ENCODE measurements at places on chromosomes 4 and X. TPM values are rescaled to one million over a fixed set of nuclear protein-coding genes. Genes with fewer than 3 reads are reported as not detected.

- peak; percentile 25 for DNase-seq
Observed at GRCh38 chr4:114400531-114400930, 198.1 kb upstream of the UGT8 start.

GRCh38 chr4:183229397-183229796 lies 90.7 kb downstream of the CLDN22 start:
- no peak for DNase-seq

DNA sequence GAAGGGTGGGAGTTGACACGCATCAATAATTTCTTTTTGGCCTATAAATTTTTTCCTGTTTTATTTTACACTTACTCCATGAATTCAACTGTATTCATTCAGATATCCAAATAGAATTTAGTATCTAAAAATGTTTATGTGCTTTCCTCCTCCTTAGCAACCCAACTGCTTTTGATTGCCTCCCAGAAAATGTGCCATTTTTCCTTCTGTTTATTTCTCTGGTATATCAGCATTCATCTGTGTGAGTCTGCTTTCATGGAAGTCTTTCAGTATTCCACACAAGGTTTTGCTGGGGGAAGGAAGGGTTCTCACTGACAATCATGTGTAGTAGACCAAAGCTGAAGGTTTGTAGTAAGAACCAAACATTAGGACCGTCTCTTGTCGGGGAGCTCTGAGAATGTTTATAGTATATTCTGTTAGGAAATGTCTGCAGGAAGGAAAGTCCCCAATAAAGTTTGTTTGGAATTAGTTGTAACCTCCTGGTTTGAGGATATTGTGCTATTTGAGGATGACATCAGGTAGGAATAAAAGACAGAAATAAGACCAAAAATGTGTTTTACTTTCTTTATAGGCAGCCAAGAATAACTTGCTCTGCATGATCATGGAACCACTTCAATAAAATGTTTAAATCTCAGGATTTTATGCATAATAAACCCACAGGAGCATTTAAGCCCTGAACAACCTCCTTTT lies 673.6 kb upstream of the INTU start:
- no peak for DNase-seq

DNA sequence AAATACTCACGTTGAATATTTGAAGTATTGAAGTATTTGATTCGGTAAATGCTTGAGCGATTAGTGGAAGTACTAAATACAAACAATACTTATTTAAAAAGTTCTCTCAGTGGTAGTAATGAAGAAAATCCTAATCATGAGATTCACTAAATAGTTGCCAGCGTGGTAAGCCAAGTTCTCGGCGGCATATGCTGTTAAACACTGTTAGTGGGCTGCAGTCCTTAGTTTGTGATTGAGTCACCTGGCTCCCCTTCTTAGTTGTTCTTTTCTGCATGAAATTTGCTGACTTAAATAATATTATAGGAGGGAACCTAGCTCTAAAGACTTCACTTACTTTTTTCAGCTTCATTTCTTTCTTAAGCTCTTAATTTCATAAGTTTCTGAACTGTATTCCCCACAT lies 51.4 kb downstream of the STIM2 start:
- DNase-seq: no peak

- DNase-seq: no peak
Observed at GRCh38 chrX:39491548-39492297, 606.0 kb downstream of the BCOR start.

GRCh38 chr4:145760176-145760575 lies 80.2 kb downstream of the C4orf51 start:
- DNase-seq: no peak

DNA sequence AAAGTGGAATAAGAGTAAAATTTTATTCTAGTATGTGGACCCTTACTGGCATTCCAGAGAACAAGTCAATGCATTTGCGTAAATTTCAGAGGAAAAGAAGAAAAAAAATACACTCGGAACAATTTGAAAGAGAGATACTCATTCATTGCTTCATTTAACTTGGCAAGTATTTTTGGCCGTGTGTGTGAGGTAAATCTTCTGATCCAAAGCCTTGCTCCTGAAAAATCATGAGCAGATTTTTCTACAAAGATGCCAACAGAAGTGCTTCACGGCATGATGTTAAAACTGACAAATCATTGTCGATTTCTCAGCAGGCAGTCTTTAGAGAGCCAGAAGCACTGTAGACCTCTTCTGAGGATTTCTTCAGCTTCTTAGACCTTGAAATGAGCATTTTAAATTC lies 194.0 kb downstream of the COX18 start:
- no peak for DNase-seq

GRCh38 chr4:37909332-37910090 lies 18.6 kb downstream of the TBC1D1 start:
- no peak for DNase-seq

GRCh38 chr4:37763831-37764230 lies 62.7 kb upstream of the PGM2 start:
- DNase-seq: no peak

DNA sequence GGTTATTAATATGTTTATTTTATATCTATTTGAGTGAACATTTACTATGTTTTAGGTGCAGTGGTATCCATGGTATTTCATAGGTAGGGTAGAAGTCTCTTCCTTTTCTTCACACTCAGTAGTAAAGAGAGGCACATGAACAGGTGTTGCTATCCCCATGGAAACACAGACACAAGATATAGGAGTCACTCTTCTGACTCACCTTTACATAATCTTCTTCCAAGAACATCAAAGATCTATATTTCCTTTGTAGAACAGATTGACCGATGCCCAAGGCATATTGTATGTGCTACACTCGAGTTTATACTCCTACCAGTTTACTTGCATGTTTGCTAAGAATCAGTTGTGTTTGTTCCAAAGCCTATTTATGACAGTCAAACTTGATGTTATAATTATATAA lies 1997.4 kb downstream of the C4orf33 start:
- no peak for DNase-seq

GRCh38 chrX:69457756-69458155 lies 46.4 kb upstream of the NALF2 start:
- no peak for DNase-seq

DNA sequence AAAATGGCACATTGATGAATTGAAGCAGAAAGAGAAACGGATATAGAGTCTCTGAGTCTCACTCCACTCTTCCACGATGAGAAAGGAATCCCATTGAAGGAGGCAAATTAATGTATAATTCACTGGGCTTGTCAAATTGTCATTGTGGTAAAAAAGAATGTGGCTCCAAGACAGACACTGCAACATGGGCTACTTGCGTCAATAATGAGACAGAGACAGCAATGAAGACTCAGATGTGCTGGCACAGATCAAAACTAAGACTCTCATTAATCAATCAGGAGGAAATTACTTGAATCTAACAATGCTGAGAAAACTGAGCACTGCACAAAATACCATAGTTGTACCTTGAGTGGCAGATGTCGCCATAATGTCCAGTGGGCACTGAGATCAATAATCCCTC lies 1485.5 kb downstream of the TECRL start:
- no peak for DNase-seq

GRCh38 chr4:73257651-73258435 lies 755 bp downstream of the ANKRD17 start:
- no peak for DNase-seq

- no peak for DNase-seq
Observed at GRCh38 chr4:36273276-36273675, 8.1 kb upstream of the DTHD1 start.

- DNase-seq: no peak
Observed at GRCh38 chrX:39438603-39439602, 637.6 kb downstream of the MID1IP1 start.

GRCh38 chrX:54825716-54826438 lies 18.3 kb downstream of the MAGED2 start:
- DNase-seq: peak; percentile 9

DNA sequence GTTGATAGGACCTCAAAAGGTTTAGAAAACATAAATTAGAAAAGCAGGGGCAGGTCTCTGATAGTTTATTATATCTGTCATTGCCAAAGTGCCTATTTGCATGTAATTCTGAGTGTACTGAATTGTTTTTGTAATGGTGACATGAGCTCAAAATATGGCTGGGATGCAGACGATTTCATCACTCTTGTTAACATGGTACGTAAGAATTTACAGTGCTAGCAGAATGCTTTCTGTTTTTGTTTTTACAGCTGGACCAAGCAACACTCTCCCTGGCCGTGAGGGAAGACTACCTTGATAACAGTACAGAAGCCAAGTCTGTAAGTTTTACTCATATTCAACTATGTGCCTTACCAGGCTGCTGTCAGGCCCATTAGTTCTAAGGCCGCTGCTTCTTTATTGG lies 58.1 kb downstream of the PHEX start:
- no peak for DNase-seq

- DNase-seq: no peak
Observed at GRCh38 chr4:187849556-187850225, 145.9 kb upstream of the ZFP42 start.

DNA sequence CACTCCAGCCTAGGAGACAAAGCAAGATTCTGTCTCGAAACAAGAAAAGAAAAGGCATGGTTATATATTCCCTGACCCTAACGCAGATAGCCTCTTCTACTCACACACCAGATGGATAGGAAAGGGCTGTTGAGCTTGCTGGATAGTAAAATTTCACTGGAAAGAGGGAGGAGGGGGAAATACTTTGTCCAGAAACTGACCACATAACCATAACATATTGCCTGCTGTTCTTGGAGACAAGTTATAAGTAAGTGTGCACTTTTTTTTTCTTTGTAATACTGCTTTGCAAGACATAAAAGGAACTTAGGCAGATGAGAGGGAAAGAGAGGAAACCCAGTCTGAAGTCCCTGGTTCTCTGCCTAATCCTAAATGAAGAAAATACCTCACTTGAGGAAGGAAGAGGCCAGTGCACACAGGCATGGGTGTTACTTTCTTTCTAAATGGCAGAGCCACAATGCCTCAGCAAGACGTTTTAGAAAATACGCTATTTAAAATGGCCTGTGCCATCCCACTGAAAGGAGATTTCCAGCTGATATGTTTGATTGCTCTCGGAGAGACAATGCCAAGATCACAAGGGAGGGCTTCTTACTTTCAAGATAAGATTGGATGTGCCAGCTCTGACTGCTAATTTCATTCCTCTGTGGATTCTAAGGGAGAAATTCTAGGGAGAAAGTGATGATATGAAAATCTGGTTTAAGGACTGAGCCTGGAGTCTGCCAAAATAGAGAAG lies 140.6 kb downstream of the DCTD start:
- DNase-seq: no peak

- no peak for DNase-seq
Observed at GRCh38 chr4:151025759-151026158, 10.7 kb upstream of the LRBA start.

GRCh38 chr4:52713456-52713937 lies 37.7 kb downstream of the ERVMER34-1 start:
- DNase-seq: no peak

KANTR gene
- polyA plus RNA-seq: 4.7 TPM

PPEF2 gene
- polyA plus RNA-seq: 0.03 TPM

NDST3 gene
- not detected for polyA plus RNA-seq

MAP3K15 gene
- polyA plus RNA-seq: not detected

HHIP gene
- polyA plus RNA-seq: 0.44 TPM

GLUD2 gene
- 1.1 TPM for polyA plus RNA-seq

FAT4 gene
- 2.7 TPM for polyA plus RNA-seq

TEX13C gene
- not detected for polyA plus RNA-seq

KIAA0232 gene
- polyA plus RNA-seq: 10.0 TPM

MFAP3L gene
- 10.2 TPM for polyA plus RNA-seq
